ENCODE measurements at places on chromosomes 1 and 21.

- peak; percentile 65 for DNase-seq
These were observed 14.0 kb upstream of the DISC1 start for GRCh38 chr1:231612393-231613089.

DNA sequence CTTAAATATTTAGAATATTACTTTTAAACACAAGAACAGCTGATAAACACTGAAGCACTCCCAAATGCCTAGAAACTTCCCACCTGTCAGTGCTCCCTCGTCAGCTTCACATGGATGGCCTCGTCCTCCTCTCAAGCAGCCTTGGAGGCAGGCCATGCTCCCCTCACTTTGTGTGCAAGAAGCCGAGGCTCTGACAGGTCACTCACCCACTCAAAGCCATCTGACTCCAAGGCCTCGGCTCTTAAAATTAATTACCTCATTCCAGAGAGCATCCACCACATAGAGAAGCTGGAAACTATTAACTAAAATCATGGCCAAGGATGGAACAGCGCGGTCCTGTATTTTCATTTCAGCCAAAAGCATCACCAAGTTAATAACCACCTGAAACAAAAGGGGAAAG is 17.8 kb downstream of the LBR start:
- no peak for DNase-seq

GRCh38 chr1:44694863-44695478 is 20.5 kb downstream of the ARMH1 start:
- DNase-seq, result no peak

GRCh38 chr1:3858231-3858981 is 1.1 kb downstream of the DFFB start:
- DNase-seq, result peak; percentile 51

DNA sequence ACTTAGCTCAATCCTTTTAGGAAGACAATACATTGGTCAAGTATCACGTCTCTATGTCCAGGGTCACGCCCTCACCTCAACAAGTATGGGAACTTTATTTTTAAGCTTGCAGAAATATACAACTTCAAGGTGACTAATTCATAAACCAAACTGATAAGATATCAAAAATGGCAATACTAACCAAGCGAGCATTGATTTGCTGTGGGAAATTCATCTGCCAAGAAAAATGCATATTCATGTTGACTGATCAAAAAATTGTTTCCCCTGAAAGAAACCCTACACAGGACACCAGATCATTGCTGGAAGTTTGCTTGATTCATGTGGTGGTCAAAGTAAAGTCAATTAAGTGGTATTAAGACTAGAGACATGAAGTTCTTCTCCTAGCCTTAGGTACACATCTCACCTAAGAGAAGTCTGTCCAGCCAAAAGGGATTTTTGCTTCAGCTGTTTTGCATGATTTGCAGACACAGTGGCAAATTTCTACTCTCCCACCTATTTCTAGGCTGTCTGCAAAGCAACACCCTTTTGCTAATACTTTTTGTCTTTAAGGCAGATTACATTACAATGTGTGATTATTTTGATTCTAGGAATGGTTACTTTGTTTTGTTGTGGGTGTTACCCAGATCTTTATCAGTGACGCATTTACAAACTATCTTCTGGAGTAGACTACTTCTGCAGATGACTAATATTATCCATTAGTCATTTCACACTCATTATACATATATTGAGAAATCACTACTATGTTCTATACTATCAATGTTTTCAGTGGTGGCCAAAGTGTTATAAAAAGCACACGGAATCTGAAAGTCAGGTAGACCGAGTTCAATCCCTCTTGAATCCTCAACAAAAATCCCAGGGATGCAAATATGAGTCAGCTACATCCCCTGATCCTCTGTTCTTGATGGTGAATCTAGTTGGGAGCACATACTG is 12.4 kb downstream of the SAMSN1 start:
- DNase-seq, result no peak

DNA sequence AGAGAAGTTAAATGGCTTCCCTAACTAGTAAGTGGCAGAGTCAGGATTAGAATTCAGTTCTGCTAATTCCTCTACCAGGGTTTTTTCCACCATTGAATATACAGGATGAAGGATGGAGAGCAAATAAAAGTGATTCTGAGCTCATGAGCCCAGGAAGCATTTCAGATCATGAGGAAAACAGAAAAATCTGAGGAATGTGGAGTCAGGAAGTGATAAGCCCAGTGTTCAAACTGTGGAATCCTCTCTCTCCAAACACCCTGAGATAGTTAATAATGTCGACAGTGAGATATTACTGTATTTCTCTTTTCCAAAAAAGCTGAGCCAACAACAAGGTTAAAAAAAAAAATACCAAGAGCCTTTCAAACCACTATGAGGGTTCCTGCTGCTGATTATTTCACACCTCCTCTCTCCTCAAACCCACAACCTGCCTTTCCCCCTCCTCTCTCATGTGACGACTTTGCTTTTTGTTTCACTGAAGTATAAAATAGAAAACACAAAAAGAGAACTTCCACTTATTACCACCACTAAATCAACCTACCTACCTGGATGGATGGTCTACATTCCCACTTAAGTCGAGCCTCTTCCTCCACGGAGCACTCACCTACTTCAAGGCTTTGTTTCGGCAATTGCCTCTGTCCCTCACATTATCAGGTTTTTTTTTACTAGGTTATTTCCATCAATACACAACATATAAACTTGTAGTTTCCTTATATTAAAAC is 8.9 kb downstream of the SLAMF1 start:
- no peak for DNase-seq

GRCh38 chr1:19062258-19063029 is 106.0 kb upstream of the IFFO2 start:
- no peak for DNase-seq

DNA sequence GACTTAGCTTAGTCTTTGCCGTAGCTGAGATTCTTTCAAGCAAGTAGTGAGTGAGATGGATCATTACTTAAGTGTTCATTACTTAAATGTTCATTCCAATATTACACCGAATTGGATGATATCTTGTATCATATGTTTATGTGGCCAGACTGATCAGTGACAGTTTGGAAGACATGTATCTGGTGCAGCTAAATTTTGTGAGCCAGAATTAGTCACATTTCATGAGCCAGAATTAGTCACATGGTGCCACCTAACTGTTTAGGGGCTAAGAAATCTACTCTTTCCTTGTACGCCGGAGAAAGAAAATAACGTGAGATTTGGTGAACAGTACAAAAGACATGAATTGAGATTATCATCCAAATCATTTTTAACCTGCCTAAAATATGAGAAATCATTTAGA is 355.6 kb downstream of the USP25 start:
- peak; percentile 82 for DNase-seq

DNA sequence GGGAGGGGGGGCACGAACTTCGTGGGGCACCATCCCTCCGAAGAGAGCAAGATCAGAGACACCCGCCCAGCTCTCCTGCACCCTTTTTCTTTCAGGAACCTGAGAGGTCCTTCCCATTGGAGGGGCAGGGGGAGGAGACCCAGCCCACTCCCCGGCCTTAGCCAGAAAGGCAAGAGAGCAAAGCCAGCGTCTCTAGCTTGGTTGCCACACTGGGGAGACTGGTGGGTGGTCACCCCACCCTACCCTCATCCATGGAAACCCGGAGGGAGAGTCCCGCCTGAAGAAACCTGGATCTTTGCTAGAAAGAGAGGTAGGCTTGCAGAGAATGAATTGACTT is 246 bp downstream of the ATP2B4 start:
- DNase-seq, result no peak

DNA sequence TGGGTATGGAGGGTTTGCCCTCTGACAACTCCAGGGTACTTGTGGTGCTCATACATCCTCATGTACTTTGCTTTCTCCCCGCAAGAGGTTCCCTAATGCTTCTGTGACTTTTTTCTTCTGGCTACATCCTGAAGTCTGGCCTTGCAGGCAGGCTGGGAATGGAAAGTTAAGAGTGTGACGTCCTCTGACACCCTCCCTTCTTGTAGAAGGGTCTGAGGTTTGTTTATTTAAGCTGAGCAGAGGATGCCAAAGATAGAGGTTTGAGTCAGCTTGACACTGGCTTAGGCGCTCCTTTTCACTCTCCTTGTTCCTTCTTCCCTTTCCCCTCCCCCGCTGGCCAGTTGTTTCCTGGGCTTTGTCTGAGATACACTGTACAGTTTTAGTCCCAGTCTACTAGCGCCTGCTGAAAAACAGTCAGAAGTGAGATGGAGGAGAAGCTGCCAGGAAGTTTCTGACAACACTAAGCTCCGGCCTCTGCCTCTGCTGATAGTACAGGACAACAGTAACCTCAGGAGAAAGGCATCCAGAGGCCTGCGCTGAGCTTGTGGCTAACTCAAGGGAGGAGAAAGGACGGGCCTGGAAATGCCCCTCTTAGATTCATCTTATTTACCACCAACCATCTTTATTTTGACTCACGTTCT is at the start of gene MACF1:
MACF1 (plus strand) TSS at position 255 of the 641 bp plus-strand sequence; CDS start at position 583, 328 bp downstream.
- DNase-seq, result peak; percentile 87

GRCh38 chr1:194042736-194043135 is 856.3 kb upstream of the B3GALT2 start:
- no peak for DNase-seq

GRCh38 chr1:209473025-209473424 is 110.5 kb upstream of the CAMK1G start:
- DNase-seq, result no peak

GRCh38 chr21:35882791-35883240 is 177.5 kb downstream of the SETD4 start:
- DNase-seq, result no peak

DNA sequence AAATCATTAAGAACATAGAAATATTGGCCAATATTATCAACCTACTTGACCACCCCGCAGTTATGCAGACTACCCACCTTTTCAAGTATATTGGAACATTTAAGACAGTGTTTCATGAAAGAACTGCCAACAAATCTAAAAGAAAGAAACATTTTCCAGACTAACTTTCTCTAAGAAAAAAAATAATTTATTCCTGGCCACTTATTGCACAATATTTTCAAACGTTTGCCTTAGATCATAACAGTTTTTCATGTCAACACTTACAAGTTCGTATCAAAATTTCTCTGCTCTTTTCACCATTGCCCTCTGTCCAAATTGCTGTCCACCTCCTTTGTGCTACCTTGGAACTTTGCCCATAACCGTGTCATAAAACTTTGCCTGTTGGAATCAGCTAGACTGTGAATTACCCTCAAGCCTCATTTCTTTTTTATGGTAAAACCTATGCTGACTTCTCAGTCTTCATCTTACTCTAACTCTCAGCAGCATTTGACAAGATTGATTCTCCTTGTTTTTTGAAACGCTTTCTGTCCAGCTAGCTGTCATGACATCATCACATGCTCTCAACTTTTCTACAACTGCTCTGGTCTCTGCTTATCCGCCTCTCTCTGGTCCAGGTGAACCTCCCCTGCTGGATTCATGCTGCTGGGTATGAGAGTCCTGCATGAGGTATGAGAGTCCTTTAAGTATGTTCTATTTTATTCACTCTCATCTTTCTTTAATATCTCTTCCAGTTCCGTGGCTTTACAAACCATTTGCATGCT is 92.8 kb upstream of the CHRM3 start:
- no peak for DNase-seq

- DNase-seq, result no peak
These were observed 52.5 kb downstream of the ZNF684 start for GRCh38 chr1:40583980-40584379.

- DNase-seq, result no peak
These were observed 83.1 kb upstream of the DAB1 start for GRCh38 chr1:57506941-57507340.

DNA sequence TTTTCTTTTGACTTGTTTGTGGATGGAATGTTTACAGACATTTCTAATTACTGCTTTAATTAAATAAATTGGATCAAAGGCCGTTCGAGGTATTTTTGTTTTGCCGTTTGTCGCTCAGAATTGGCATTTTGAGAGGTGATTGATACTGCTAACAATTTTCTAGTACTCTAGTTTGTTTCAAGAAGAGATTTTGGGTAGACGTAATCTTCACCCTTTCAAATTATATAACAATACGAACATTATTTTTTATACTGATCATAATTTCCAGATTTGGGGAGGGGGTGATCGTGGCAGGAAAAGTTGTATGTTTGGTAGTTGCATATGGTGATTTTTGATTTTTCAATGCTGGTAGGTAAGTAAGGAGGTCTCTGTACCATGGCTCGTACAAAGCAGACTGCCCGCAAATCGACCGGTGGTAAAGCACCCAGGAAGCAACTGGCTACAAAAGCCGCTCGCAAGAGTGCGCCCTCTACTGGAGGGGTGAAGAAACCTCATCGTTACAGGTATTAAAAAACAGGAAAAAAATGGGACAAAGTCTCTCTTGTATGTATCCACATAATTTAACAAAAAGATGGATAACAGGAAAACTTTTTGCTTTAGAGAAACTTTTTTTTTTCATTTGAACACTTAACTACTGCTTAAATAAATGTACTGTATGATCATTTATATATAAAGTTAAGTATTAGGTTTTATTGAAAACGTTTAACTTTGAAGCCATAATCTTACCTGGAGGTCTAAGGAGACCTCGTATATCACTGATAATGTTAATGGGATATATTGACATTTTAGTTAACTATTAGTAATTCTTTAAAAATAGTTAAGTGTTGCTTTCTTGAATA is 1.7 kb downstream of the H3-3A start:
- DNase-seq, result peak; percentile 25

DNA sequence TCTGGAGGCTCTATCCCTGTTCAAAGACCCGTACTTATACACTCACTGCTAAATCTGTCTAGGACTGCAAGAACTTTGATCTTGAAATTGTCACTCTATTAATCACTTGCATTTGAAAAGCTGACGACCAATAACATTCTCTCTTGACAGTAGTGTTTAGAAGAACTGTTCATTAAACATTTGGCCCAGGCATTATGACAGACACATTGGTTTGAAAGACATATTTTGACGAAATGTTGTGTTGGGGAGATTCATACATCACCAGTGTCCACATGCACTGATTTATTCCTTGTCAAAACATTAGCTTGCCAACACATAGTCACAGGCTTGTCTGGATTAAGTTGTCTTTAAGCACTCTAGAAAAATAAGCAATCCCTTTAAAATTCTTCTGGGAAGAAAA is 951.3 kb downstream of the ADGRL2 start:
- DNase-seq, result no peak

DNA sequence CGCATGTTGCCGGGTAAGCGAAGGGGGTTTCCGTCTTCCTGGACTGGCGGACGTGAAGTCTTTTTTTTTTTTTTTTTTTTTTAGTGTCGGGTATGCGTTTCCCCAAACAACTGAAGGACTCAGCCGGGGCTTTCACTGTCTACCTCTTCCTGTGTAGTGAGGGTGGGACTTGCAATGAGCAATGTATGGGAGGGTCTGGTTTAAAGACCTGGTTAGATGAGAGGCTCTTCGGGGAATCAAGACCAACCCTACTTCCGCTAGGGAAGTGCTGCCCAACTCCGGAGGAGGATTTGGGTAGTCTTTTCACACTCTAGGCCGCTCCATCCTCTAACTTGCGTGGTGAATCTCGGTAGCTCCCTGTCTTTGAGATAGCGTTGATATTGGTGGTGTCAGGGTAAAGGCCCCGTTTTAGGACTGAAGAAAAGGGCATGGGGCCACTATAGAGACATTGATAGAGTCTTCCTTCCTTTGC is 754 bp downstream of the PRRC2C start:
- DNase-seq, result peak; percentile 62

- DNase-seq, result no peak
These were observed 175.7 kb downstream of the ZZZ3 start for GRCh38 chr1:77506771-77507170.
